GM10248 (cell line): ENCODE measurements at places on chromosomes 3 and 15.
A peak's percentile ranks its signal among the peaks of the same experiment; 100 is the strongest.

DNA sequence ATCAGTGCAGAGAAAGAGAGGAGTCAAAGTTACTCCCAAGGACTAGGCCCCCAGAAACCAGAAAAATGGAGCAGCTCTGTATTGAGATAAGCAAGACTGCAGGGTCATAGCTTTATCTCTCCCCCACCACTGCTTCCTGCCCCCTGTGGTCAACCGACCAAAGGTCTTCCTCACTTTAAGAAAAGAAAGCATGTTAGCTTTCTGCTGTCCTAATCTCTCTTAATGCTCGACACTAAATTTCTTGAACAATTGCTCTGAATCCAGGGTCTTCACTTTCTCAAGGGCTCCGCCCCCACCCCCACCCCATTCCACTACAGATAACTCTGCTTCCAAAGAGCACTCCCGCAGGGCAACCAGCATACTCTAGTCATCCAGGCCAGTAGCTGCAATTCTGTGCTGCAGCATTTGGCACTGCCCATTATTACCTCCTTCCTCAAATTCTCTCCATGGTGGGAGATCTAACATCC is 31.9 kb downstream of the TNIK start:
- peak; percentile 18 for DNase-seq

- DNase-seq: no peak
Observed at GRCh38 chr3:170865209-170866094, 4.5 kb downstream of the RPL22L1 start.

DNA sequence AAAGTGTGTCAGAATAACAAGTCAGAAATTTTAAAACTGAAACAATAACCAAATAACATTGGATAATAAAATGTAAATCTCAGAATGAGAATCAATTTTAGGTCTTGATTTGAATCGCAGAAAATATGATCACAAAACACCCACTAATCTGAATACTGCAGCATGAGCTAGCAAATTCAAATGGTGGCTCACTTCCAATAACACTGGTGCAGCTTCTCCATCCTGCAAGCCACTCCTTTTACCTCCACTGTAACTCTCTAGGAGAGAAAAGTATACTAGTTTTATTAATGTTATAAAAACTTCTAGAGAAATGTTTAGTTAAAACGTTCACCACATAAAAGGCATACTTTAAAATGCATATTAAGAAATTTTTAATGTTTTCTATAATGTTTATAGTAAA is 30.4 kb downstream of the UBE3A start:
- no peak for DNase-seq

DNA sequence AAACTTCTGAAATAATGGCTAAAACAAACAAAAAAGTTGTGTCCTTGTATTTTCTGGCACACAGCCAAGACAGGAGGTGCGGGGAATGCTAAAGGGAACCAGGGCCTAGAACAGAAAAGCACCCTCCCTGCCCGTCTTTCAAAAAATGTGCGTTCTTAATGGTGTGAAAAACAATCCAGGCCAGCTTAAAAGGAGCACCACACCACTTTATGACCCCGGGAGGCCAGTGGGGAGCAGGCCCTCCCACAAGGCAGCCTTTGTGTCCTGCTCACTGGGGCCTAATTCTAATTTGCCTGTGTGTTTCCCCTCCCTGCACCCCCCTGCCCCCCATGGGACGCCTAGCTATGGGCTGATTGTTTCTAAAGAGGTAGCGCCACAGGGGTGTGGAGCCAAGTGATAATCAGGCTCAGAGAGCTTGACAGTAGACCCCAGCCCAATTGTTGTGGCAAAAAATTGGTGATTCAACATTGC is 181.4 kb downstream of the GREM1 start:
- no peak for DNase-seq

DNA sequence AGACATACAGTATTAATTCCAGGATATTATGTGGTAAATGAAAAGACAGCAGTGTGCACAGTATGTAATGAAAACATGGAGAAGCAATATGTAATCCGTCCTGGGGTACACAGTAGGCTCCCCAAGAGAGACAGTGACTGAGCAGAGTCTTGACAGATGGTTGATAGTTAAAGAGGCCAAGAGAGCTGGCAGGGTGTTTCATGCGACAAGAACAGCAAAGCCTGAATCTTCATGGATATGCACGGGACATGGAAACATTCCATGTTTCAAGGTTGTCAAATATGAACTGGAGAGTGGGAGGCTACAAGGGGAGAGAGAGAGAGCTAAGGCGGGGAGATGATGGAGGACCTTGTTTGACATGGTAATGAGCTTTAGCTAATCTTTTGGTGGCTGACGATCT is 338.4 kb downstream of the IL5RA start:
- DNase-seq: no peak

DNA sequence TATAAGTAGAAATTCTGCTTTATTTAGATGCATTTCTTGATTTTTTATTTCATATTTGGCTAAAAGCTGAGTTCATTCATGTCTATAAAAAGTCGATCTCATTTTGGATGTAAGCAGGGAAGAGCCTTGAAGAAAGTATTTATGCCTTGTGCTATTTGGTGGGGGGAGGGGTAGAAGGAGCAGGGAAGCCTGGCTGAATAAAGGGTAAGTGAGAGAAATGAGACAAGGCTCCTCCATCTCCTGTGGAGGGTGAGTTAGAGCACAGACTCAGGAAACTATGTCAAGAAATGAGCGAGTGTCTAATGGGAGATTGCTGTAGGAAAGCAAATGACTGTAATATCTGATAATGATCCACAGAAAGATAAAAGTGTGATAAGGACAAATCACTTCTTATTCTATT is 121.8 kb upstream of the ATP11B start:
- no peak for DNase-seq
